H9 (cell line): ENCODE measurements at places on chromosomes 7 and 10. TPM values are rescaled to one million over a fixed set of nuclear protein-coding genes. Genes with fewer than 3 reads are reported as not detected.
A peak's percentile ranks its signal among the peaks of the same experiment; 100 is the strongest.

- H3K4me3 ChIP-seq, result no peak overlapping the region
- no peaks in the 10 kb centered on the region for H3K4me1 ChIP-seq
- H3K27ac ChIP-seq, result no peak overlapping the region
- H3K36me3 ChIP-seq, result no peaks in the 10 kb centered on the region
- no peak for DNase-seq
- H3K27me3 ChIP-seq, result no peaks in the 10 kb centered on the region
Measured at GRCh38 chr7:87416682-87417587, 58.5 kb downstream of the ABCB4 start.

The IL2RA gene
- not detected in 2 replicates for total RNA-seq

The PRR15 gene
- total RNA-seq, result 15.1 and 15.5 TPM in 2 replicates

- H3K27me3 ChIP-seq, result no peaks in the 10 kb centered on the region
- DNase-seq, result no peak
- peak overlapping the region; percentile 88 for H3K27ac ChIP-seq
- no peak overlapping the region for H3K4me3 ChIP-seq
- H3K4me1 ChIP-seq, result peaks cover 16% of the 10 kb centered on the region; the same call in 1 of the 2 replicates
Measured at GRCh38 chr10:44369854-44370253, 15.0 kb downstream of the CXCL12 start.

The NPY gene
- not detected in 2 replicates for total RNA-seq

DNA sequence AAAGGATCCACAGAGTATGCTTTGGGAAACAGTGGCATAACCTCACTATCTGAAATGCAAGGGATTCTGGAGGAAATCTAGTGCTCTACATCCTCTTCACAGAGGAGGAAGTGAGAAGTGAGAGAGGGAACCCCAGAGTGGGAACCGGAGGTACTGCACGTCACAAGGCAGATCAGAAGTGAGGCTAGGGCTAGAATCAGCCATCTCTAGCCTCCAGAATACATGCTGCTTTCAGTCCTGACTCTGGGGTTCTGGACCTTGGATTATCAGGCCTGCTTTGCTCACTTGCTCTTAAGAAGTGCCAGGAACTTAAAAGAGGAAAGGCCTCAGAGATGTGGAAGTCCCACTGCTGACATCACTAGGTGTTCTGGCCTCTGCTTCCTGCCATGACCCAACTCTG lies 25.7 kb downstream of the ZNF503 start:
- no peak overlapping the region for H3K27ac ChIP-seq
- H3K27me3 ChIP-seq, result no peaks in the 10 kb centered on the region
- no peaks in the 10 kb centered on the region for H3K4me1 ChIP-seq
- DNase-seq, result no peak
- H3K4me3 ChIP-seq, result no peak overlapping the region
- H3K36me3 ChIP-seq, result no peaks in the 10 kb centered on the region

GRCh38 chr7:24762771-24763170 lies 5.5 kb upstream of the GSDME start:
- H3K4me3 ChIP-seq, result no peak overlapping the region
- peaks cover 3% of the 10 kb centered on the region; the same call in 1 of the 2 replicates for H3K4me1 ChIP-seq
- DNase-seq, result no peak
- H3K27ac ChIP-seq, result no peak overlapping the region
- no peaks in the 10 kb centered on the region for H3K36me3 ChIP-seq
- H3K27me3 ChIP-seq, result peaks cover 11% of the 10 kb centered on the region; the same call in 1 of the 2 replicates

- DNase-seq, result no peak
- H3K27me3 ChIP-seq, result no peaks in the 10 kb centered on the region
- no peak overlapping the region; the same call in 2 of the 3 replicates for H3K4me3 ChIP-seq
Measured at GRCh38 chr7:4178916-4179687, 503.0 kb upstream of the FOXK1 start.

GRCh38 chr10:60564475-60564874 lies 174.8 kb upstream of the ANK3 start:
- H3K27ac ChIP-seq, result no peak overlapping the region
- DNase-seq, result no peak
- no peaks in the 10 kb centered on the region for H3K4me1 ChIP-seq

- DNase-seq, result no peak
- H3K27ac ChIP-seq, result no peak overlapping the region
- no peak overlapping the region for H3K4me3 ChIP-seq
- no peaks in the 10 kb centered on the region for H3K27me3 ChIP-seq
Measured at GRCh38 chr10:14532473-14533251, 201.9 kb upstream of the FRMD4A start.

The SPAM1 gene
- total RNA-seq, result not detected in 2 replicates

The DAGLB gene
- 41.9 and 46.4 TPM in 2 replicates for total RNA-seq

The HOXA2 gene
- not detected in 2 replicates for total RNA-seq

The GLCCI1 gene
- total RNA-seq, result 19.1 and 19.5 TPM in 2 replicates

The GPR37 gene
- total RNA-seq, result 1.6 and 1.8 TPM in 2 replicates

DNA sequence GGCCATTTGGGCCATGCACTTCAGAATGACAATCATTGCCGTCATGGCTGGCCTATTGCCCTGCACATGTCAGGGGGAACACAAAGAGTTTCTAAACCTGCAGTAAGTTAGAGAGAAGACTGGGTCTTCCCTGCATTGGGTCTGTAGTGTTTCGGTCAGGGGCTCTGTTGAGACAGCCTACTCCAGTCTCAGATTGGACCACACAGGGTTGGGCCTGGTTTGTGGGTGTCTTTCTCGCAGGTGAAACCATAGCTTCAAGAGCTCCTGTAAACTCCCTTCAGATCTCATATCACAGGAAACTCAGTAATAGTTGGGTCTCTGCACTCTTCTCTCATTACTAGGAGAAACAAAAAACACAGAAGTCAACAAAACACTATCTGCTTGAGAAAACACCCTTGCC lies 7.3 kb upstream of the TARP start:
- no peak overlapping the region for H3K4me3 ChIP-seq
- H3K27ac ChIP-seq, result no peak overlapping the region

DNA sequence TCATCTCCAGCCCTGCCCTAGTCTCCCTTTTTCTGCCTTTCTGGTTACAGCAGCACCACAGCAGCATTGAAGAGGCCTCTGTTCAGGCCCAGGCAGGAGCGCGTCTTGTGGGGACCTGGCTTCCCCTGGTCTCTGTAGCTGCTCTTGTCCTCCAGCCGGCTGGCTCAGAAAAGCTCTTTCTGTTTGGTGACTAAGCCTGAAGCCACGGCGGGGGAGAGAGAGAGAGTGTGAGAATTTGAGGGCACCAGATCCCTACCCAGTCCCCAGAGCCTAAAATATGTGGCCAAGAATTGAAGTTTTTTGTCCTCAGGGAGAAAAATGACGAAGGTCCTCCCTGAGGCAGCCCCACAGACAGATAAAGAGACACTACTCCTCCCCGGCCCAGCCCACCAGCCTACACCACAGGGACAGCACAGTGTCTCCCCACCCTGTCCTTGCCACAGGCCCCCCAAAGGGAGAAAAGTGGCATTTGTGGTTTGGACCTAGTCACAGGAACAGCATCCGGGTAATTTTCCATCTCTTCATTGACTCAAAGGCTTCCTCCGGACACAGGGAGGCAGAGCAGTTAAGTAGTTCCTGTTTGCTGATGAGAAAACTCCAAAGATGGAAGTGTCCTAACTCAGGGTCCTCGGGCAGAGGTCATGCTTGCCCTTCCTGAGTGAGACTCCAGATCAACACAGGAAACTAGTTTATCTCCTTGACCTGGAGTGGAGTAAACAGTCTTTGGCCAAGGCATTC lies 13.3 kb upstream of the FAM180A start:
- H3K27me3 ChIP-seq, result no peaks in the 10 kb centered on the region
- H3K27ac ChIP-seq, result no peak overlapping the region
- H3K4me1 ChIP-seq, result peaks cover 5% of the 10 kb centered on the region; the same call in 1 of the 2 replicates

DNA sequence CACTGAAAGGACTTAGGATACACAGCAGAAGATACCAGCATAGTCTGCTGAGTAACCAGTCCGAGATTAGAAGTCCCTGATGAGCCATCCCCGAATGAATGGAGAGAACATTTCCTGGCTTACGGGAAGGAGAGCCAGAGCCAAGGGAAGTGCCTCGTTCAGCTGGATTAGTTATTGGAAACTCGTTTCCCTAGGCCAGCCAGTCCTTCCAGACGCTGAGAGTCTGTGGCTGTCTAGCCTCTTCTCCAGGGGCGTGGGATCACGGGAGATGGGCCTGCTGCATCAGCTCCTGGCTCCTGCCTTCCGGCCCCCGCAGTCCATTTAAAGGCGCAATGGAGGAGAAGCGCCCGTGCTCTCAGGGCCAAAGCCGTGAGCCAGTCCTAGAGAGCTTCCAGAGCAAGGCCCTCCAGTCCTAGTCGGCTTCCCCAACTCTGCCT lies 712.8 kb downstream of the PARD3 start:
- no peak for DNase-seq
- H3K4me3 ChIP-seq, result no peak overlapping the region
- H3K4me1 ChIP-seq, result peaks cover 5% of the 10 kb centered on the region; the same call in 1 of the 2 replicates
- H3K27ac ChIP-seq, result no peak overlapping the region

The HEPACAM2 gene
- not detected in 2 replicates for total RNA-seq

GRCh38 chr7:81155654-81156373 lies 237.0 kb upstream of the SEMA3C start:
- H3K4me1 ChIP-seq, result peaks cover 3% of the 10 kb centered on the region; the same call in 1 of the 2 replicates
- DNase-seq, result no peak
- no peaks in the 10 kb centered on the region for H3K36me3 ChIP-seq
- H3K4me3 ChIP-seq, result peak overlapping the region; percentile 12
- H3K27me3 ChIP-seq, result no peaks in the 10 kb centered on the region
- no peak overlapping the region for H3K27ac ChIP-seq

The HOXA13 gene
- not detected in 2 replicates for total RNA-seq

The TPK1 gene
- 3.1 and 4.2 TPM in 2 replicates for total RNA-seq

GRCh38 chr10:86357041-86357440 lies 9.6 kb downstream of the GRID1 start:
- no peak overlapping the region for H3K27ac ChIP-seq
- H3K4me3 ChIP-seq, result no peak overlapping the region
- peaks cover 5% of the 10 kb centered on the region; the same call in 1 of the 2 replicates for H3K27me3 ChIP-seq
- no peak for DNase-seq
- H3K4me1 ChIP-seq, result no peaks in the 10 kb centered on the region
- no peaks in the 10 kb centered on the region for H3K36me3 ChIP-seq

The ACTA2 gene
- 2.3 and 2.4 TPM in 2 replicates for total RNA-seq

The TMEM229A gene
- 0.37 and 0.46 TPM in 2 replicates for total RNA-seq

DNA sequence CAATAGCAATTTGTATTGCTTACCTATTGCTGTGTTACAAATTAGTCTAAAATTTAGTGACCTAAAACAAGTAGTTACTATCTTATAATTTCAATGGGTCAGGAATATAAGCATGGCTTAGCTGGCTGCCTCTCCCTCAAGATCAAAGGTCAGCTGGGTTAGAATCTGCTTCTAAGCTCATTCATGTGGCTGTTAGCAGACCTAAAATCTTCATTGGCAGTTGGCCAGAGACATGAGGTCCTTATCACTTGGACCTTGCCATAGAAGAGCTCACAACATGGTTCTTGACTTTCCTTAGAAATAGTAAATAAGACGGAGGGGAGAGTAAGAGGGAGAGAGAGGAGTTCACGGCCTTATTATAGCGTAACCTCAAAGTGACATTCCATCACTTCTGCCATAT lies 468.0 kb downstream of the HTR7 start:
- no peak overlapping the region for H3K27ac ChIP-seq
- H3K36me3 ChIP-seq, result no peaks in the 10 kb centered on the region
- no peak for DNase-seq
- no peaks in the 10 kb centered on the region for H3K4me1 ChIP-seq

- H3K36me3 ChIP-seq, result no peaks in the 10 kb centered on the region
- H3K4me1 ChIP-seq, result no peaks in the 10 kb centered on the region
- no peak for DNase-seq
- H3K27ac ChIP-seq, result no peak overlapping the region
Measured at GRCh38 chr7:25805027-25805687, 346.8 kb upstream of the NFE2L3 start.

DNA sequence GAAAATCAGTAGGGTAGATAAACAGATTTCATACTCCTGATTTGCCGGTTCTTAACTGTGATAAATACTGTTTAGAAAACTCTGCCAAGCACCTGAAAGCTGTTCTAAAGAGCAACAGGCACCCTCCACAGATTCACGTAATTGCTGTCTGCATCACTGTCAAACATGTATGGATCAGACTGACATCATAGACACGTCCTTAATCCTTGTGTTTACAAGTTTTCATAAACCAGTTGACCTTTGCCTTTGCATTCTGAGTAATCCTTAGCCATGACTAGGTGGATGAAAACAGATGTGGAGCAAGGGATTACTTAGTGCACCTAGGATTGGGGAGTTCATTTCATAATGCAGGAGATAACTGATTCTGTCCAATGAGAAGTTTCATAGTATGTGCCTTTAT lies 41.6 kb downstream of the SLC39A12 start:
- no peaks in the 10 kb centered on the region for H3K27me3 ChIP-seq
- DNase-seq, result no peak
- H3K36me3 ChIP-seq, result no peaks in the 10 kb centered on the region
- H3K4me1 ChIP-seq, result no peaks in the 10 kb centered on the region; the same call in 1 of the 2 replicates
- no peak overlapping the region for H3K4me3 ChIP-seq

The TUBB8 gene
- total RNA-seq, result 0.22 and 0.57 TPM in 2 replicates
